ENCODE measurements at places on chromosomes 13 and 19.

- DNase-seq, result no peak
Observed at GRCh38 chr19:15974856-15975255, 26.0 kb downstream of the OR10H4 start.

DNA sequence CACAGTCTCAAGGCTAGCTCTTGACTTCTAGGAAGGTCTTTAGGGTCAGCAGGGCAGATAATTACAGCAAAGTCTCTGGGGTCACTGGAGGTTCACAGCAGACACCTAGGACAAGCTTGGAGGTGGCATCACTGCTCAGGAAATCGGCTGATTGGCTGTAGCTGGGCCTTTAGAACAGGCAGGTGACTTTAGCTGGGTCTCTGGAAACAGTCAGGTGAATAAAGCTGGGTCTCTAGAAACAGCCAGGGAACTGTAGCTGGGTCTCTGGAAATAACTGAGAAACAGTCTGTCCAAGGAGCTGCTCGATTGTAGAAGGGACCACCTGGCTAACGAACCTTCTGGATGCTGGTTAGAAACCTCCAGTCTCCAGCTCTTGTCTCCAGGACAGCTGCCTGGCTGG is 10.0 kb downstream of the LAIR1 start:
- no peak for DNase-seq

DNA sequence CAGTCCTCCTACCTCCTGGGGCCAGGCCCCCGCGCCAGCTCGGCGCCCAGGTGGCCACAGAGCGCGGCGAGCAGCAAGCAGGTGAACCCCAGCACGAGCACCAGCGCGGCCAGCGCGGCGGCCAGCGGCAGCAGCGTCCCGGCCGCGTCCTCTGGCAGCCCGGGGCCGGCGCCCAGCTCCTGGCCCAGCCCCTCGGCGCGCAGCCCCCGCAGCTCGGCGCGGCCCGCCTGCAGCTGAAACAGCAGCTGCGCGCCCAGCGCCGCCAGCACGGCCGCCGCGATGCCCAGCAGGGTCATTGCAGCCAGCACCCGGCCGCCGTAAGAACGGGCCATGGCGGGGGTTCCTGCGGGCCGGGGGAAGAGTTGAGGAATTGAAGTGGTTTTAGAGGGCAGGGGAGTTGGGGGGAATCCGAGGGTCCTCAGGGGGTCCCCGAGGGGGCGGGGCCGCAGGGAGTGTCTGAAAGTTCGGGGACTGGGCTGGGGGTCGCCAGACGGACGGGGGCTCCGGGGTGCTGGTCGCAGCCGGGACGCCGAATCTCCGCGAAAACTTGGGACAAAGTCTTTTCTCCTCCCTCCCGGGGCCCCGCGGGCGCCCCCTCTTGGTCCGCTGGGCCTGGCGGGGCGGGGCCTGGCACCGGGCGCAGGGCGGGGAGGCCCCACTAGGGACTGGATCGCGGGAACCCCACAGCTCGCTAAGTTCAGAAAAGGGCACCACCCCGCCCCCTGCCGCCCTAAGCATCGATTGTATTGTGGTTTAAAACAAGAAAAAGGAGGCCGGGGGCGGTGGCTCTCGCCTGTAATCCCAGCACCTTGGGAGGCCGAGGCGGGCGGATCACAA is at the start of gene TMEM221:
Gene TMEM221 (minus strand): TSS at position 538 of the 837 bp plus-strand sequence. CDS start 206 bp downstream, at position 332.
- DNase-seq, result no peak

DNA sequence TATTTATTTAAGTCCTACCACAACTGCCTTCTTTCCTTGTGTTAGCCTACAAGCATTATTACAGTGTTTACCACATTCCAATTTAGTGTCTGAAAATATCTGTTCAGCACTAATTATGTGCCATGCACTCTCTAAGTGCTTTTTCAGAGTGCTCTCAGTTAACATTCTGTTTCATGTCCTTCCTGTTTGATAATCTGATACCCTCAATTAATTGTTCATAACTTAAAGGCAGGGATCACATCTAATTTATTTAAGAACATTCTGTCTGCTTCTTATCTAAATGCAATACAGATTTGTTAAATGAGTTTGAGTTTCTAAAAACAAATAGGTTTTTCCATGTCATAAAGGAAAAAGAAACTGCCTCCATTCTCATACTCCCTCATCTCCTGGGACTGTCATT is 649.6 kb upstream of the ATXN8OS start:
- no peak for DNase-seq
